ENCODE measurements at places on chromosomes 11 and 22.

DNA sequence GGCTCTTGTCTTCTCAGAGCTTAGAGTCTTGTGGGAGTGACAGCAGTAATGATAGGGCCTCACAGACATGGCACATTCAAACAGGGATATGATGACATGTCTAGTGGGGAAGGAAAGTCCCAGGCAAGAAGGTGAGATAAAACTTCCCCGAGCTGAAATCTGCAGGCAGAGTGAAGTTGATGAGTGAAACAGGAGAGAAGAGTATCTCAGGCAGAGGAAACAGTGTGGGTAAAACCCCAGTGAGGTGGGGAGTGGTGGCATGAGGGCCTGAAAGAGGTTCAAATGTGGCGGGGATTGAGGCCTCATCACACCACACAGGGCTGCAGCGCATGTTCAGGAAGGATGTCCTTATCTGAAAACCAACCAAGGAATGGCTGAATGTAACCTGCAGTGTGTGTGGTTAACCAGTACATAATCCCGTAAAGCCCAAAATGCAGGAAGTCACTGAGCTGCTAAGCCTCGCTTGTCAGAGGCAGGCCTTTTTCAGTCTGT lies 153.8 kb upstream of the E2F8 start:
- DNase-seq = no peak

DNA sequence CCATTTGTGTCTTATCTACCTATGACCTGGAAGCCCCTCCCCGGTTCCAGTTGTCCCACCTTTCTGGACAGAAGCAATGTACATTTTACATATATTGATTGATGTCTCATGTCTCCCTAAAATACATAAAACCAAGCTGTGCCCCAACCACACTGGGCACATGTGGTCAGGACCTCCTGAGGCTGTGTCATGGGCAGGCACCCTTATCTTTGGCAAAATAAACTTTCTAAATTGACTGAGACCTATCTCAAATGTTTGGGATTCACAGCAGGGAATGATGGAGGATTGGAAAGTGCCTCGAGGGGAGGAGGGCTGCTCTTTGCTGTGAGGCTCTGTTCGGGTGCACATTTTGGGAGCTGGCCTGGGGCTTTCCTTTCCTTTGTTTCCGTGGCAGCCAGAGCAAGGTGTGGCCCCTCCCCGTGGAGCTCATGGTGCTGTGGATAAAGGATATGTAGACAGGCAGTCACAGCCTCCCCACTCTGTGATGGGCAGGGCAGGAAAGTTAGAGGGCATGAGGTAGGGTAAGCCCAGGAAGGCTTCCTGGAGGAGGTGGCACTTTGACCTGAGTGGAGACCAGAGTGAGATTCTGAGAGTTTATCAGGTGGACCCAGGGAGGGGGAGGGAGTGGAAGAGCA lies 615.6 kb downstream of the TBC1D22A start:
- DNase-seq = no peak

DNA sequence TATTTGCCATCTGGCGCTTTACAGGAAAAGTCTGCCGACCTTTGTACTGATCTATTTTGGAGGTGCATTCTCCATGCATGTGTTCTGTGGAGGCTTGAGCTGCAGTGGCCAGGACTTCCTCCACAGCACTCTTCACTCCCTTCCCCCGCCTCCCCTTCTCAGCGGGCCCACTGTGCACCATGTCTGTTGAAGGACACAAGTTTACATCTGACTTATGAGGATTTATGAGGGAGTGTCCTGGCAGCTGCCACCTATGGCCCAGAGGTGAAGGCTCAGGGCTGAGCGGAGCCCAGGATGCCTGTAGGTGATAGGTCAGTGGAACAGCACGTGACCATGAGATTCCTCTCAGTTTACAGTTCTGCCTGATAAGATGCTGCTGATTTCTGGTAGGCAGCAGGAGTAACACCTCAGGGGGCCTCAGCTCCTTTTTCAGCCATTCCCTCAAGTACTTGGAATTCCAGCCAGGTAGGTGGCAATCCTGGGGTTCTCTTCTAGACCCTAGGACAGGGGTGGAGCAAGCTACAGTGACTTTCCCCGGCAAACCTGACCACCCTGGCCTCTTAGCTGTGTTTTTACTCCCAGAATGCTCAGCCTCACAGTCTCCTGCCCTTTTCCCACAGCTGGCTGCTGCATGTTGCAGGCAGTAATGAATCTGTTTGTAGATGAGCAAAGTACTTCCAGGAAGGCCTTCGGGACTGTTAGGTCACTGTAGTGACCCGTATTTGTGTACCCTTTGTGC lies 59.9 kb downstream of the PPFIBP2 start:
- DNase-seq = no peak

DNA sequence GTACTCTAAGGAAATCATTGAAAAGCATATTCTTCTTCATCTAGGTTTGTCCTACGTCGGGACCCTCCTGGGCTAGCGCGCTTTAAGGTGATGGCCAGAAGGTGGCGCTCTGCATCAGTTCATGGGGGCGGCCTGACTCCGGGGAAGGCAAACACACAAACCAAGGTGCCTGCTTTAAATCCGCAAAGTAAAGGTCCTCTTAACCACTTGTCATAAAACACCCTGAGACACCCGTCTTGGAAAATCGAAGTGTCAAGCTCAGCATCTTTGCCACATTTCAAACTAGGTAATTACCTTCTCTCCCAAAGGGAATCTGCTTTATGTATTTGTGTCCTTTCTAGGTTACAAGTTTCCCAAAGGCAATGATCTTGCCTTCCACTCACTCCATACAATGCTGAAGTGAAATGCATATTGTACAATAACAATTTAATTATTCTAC lies 33.9 kb downstream of the LMO2 start:
- peak; percentile 70 for DNase-seq

GRCh38 chr11:79439410-79439885 lies 1.4 kb downstream of the TENM4 start:
- no peak for DNase-seq

DNA sequence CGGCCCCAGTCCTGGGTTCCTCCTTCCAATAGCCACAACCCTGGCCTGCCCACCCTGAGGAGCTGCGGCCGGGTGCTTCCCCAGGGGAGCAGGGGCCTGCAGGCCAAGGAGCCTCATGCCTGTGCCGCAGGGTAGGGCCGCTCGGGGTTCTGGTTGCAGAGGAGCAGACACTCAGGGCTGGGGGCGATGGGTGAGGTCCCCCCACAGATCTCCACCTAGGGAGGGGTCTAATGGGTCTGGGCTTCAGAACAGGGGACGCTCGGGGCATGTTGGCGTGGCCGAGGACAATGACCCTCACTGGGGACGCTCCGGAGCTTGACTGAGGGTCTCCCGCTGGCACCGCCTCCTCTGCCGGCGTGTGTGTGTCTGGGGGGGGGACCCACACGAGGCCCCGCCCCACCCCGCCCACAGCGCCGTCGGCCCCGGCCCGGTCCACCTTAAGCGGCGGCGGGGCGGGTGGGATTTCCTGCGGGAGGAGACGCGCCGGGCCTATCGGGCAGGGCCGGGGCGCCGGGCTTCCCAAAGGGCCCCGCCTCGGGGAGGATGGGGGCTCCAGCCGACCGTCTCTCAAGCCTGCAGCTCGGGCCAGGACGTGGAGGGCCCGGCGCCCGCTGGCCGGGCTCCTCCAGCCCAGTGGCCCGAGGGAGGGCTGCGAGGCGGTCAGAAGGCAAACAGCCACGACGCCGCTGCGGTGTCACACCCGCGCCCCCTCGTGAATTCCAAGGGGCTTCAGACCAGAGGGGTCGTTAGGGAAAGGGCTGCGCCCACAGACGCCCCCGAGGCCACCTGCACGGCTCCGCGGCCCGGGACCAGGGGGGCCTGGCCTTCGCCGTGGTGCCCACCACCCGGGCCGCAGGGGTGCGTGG lies 640 bp upstream of the ZDHHC8 start:
- DNase-seq = peak; percentile 88

- DNase-seq = no peak
These were observed 17.3 kb downstream of the OR51E2 start for GRCh38 chr11:4680341-4680740.

GRCh38 chr11:64285885-64286800 lies 495 bp downstream of the GPR137 start:
- no peak for DNase-seq

DNA sequence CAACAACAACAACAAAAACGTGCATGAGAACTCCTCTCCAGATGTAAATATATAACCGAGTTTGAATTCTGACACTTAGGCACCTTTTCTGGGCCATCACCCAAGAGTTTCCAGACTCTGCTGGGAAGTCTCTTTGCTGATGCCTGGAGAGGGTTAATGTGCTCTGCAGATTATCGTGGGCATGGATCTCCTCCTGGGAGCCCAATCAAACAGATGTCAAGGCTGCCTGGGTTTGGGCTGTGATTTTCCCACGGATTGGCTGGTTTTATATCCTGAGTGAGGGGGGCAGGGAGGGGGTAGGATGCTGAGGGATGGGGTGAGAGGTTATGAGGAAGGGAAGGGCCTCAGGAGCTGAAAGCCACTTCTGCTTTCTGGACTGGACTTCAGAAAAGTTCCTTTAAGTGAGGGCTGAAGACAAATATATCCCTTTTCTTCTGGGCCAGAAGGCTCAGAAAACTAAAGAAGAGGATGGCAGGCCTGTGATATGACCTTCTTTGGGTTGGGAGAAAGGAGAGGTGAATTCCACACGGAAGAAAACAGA lies 4.2 kb downstream of the ELF5 start:
- DNase-seq = no peak

DNA sequence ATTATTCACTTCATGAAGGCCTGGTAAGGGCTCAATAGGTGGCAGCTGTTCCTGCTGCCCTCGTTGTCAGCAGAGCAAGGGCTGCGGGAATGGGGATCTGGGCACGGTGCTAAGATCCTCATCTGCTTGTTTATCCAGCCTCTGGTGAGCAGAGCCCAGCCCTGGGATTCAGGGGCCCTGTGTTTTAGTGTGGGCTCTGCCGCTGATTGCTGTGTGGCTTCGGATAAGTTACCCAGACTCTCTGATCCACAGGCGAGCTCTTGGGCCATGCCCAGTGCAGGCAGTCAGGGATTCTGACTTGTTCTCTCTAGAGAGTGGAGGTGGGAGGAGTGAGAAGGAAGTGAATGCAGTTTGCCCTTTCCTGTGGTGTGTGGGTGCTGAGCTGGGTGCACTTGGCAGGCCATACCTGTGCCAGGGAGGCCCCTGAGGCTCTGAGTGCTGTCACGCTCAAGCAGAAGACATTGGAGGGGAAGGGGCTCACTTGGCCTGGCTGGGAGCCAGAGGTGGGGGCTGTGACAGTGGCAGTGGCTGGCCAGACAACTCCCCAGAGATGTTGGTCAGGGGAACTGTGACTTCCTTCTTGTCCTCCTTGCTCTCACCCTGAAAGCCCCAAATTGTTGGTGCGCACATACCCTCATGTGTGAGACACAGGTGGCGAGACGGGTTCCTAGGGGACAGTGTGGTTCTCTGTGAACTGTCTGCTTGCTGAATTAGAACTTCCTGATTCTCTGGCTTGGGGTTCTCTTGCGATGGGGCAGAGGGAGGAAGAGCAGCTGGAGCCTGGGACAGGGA lies 43.7 kb downstream of the CD82 start:
- DNase-seq = no peak

GRCh38 chr11:16779436-16779835 lies 41.0 kb downstream of the C11orf58 start:
- no peak for DNase-seq

DNA sequence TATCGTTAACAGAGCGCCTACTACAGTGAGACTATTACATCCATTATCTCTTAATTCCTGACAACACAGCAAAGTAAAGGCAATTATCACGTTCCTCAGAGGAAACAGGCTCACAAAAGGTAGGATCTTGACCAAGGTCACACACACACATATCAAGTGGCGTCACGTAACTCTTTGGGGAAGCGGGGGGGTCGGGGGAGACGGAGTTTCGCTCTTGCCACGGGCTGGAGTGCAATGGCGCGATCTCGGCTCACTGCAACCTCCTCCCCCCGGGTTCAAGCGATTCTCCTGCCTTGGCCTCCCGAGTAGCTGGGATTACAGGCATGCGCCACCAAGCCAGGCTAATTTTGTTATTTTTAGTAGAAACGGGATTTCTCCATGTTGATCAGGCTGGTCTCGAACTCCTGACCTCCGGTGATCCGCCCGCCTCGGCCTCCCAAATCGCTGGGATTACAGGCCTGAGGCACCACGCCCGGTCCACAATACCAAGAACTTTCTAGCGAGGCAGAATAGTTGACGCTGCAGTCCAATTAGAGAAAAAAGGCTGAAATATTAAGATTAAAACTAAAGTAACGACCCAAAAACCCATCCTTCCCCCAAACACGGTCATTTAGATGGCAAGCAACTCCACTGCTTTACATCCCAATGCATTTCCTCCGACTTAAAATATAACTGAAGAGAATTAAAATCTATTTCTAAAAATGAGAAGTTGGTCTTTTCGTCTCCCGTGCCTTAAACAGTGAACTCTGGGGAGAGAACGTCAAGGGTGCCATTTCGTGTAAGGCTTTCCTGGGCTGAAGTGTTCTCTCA lies 1.2 kb downstream of the DDX17 start:
- no peak for DNase-seq

DNA sequence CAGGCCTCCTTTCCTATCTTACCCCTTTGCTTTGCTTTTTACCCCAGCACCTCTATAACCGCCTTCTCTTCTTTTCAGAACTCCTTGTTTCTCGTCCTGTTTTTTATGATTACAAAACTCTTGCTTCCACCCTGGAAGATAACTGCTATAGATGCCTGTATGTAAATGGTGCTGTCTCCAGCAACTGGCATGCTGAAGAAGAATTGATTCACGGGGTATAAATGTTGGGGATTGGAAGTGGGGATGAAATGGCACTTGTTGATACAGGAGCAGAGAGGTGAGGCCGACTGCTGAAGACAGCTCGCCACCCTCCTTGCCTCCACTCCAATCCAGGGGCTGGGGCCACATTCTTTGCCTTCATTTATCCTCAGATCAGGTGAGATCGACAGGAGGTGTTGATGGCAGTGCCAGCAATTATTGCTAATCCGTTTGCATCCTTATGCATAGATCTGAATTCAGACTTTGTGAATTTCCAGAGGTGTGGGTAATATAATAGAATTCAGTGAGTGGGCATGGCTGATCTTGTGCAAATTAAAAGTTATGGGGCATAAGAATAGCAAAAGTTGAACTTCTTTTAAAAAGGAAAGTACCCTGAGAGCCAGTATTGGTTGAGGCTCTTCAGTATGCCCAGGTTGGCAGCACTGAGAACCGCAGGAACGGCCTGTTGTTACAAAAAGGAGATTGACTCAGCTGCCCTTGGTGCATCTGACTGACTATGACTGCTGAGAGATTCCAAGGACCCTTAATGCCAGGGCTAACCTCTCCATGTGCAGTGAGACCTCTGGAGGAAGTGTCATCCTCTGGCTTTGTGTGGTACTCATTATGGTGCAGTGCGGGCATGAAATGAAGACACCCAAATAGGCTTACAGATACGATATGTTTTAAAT lies 5.3 kb downstream of the NEAT1 start:
- peak; percentile 62 for DNase-seq

All from putamen (tissue), 1 donor.